ENCODE measurements at places on chromosomes 1 and 21.

DNA sequence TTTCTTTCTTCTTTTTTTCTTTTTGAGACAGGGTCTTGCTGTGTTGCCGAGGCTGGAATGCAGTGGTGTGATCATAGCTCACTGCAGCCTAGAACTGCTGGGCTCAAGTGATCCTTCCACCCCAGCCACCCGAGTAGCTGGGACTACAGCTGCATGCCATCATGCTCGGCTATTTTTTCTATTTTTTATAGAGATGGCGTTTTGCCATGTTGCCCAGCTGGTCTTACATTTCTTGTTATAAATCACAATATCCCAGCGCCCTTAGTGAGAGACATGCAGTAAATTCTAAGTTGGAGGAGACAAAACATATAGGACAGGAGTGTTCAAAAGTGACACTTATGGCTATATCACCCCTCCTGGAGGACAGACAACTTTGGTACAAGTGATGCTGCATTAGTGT lies 31.3 kb upstream of the ACTN2 start:
- no peak for DNase-seq

GRCh38 chr1:14666962-14667650 lies 68.6 kb downstream of the KAZN start:
- no peak for DNase-seq

GRCh38 chr1:41424581-41425118 lies 59.8 kb downstream of the EDN2 start:
- DNase-seq, result no peak

DNA sequence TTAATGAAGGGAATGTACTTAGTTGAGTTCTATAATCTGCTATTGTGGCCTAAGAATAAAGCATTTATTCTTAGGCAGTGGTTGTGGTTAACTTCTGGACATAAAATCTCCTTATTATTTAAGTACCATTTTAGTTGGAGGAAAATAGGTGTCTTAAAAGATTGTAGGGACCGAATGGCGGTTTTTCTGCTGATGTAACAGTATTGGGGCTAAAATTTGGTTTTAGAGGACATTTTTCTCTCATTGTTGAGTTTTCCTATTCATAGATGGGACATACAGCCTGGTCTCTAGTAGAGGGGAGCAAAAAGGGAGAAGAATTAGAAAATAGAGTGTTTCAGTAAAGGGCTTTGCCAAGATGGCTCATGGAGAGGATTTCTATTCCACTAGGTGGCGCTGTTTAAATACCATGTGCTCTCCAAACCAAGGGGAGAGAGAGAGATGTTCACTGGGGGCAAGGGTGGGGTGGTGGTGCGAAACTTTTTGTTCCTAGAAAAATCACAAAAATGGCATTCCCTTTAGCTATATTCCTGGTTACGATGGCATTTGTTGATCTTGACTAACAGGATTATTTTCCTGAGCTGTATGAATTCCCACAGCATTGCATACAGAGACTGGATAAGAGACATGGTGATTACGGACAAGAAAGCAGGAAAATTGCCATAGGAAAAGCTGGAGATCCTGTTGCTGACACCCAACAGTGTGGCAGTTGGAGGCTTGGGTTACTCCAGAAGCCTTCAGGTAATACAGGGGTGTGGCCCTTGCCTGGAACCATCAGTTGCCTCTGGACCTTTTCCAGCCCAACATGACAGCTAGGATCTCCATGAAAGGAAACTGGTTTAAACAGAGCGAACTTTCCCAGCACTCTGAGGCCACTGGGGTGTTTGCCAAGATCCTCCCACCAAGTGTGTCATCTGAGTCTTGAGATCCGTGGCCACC lies 18.2 kb upstream of the FCGR2A start:
- peak; percentile 20 for DNase-seq

DNA sequence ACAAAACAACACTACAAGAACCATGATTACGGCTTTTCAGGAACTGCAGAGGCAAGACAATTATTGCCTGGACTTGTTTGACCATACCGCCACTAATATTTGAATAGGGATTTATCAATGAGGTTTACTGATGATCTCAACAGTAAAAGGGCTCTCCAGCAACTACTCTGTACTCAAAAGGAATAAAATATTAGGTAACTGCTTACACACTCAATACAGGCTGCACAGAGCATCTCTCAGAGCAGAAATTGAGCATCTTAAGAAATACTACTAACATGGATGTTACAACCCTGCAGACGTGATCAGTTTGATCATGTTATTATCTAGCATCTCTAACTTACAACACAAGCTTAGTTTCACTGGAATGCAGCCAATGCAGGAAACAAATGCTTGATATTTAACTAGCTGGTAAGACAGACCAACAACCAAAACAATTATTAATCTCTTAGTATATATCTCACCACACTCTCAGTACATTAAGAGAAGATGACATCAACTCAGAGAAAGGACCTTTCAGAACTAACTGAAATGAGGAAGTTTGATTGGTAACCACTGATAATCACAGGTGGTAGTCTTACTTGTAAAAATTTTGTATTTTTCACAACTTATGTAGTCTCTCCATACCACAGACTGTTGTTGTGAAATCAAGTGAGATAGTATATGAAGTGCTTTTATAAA lies 52.2 kb downstream of the PUM1 start:
- DNase-seq, result no peak

DNA sequence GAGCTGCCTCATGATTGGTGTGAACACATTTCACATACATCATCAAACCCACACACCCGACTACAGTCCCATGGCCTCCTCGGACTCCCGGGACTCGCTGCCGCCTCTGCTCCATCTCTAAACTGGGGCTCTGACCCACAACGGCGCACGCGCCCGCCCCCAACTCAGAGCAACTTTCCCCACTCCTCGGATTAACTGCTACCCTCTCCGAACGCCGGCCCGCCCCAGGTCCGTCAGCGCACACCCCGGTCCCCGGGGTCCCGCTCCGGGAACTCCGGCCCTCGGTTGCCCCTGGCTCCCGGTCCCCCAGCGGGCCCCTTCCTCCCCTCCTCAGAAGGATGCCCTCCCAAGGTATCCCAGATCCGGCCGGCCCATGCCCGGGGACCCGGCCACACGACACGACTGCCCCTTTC lies 740 bp downstream of the DSTYK start:
- DNase-seq, result no peak

- no peak for DNase-seq
Measured at GRCh38 chr1:18309552-18310155, 171.1 kb upstream of the KLHDC7A start.

GRCh38 chr1:243416495-243416894 lies 160.7 kb downstream of the SDCCAG8 start:
- DNase-seq, result no peak

GRCh38 chr1:222653178-222653827 lies 35.4 kb downstream of the MIA3 start:
- DNase-seq, result no peak
